NK-92 treated with Interleukin-12 subunit alpha and Interleukin-12 subunit beta, amount 100 ng/mL, for 24 hours (cell line): ENCODE measurements at places on chromosomes 1 and 21.

GRCh38 chr1:84899969-84900368, 7.0 kb upstream of the LPAR3 start:
- DNase-seq = no peak

DNA sequence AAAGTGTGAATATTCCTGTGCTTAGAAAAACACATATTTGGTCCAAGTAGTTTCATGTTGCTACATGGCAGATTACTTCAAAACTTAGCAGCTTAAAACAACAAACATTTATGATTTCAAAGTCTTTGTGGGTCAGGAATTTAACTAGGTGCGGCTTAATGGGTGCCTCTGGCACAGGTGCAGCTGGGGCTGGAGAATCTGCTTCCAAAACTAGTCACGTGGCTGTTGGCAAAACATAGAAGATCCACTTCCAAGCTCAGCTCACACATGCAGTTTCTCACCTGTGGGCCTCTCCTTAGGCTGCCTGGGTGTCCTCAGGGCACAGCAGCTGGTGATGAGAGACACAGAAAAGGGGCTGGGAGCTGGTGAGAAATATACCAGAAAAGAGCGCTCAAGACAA, 263.4 kb downstream of the TTLL7 start:
- DNase-seq = no peak

DNA sequence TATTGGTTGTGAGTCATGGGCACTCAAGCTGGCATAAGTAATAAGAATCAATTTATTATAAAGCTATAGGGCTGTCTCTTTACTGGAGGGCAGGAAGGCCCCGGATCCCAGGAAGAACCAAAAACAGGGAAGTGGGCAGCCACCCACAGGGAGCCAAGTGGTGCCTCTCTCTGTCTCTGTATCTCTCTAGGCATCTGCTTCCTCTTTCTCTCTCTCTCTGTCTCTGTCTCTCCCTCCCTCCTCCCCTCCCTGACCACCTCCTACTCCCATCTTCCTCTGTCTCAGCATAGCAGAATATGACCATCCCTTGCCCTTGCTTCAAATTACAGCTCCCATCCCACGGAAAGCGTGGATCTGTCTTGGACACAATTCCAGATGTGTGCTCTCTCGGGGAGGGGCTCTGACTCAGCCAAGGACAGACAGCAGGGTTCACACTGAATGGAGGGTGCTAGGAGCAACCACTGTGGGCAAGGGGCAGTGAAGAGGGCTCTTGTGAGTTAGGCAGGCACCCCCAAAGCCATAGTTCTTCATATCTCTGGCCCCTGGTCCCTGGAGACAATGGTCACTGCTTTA, 80.4 kb upstream of the LPGAT1 start:
- DNase-seq = no peak

GRCh38 chr1:32954168-32954567, 10.4 kb downstream of the RNF19B start:
- no peak for DNase-seq

- no peak for DNase-seq
These were observed 11.9 kb upstream of the KPRP start for GRCh38 chr1:152745765-152746444.

DNA sequence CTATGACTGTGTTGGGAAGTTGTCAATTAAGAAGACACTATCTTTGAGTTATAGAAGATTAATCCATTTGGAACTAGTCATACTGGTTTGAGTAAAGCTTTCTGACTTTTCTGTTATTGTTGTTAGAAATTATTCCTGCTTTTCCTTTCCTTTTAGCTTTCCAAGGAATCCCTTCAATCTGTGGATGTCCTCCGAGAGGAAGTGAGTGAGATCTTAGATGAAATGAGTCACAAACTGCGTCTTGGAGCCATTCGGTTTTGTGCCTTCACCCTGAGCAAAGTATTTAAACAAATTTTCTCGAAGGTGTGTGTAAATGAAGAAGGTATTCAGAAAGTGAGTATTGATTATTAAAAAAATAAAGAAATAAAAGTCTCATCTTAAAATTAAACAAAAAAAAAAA, 19.3 kb downstream of the GNPAT start:
- DNase-seq = no peak

DNA sequence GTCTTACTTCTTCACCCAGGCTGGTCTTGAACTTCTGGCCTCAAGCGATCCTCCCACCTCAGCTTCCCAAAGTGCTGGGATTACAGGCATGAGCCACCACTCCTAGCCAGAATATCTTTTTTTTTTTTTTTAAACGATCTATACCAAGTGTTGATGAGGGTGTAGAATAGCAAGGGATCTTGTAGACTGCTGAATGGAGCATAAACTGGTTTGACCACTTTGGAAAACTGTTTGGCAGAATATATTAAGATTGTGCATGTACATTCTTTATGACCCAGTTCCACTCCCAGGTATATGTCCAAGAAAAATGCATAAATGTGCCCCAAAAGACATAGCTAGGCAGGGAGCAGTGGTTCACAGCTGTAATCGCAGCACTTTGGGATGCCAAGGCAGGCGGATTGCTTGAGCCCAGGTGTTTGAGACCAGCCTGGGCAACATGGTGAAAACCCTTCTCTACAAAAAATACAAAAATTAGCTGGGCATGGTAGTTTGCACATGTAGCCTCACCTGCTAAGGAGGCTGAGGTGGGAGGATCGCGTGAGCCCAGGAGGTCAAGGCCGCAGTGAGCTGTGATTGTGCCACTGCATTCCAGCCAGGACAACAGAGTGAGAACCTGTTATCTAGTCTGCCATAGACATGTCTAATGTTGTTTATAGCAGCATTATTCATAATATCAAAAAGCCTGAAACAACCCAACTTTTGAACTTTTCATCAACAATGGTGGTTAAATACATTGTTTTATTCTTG, 184.0 kb downstream of the VPS13D start:
- DNase-seq = no peak

DNA sequence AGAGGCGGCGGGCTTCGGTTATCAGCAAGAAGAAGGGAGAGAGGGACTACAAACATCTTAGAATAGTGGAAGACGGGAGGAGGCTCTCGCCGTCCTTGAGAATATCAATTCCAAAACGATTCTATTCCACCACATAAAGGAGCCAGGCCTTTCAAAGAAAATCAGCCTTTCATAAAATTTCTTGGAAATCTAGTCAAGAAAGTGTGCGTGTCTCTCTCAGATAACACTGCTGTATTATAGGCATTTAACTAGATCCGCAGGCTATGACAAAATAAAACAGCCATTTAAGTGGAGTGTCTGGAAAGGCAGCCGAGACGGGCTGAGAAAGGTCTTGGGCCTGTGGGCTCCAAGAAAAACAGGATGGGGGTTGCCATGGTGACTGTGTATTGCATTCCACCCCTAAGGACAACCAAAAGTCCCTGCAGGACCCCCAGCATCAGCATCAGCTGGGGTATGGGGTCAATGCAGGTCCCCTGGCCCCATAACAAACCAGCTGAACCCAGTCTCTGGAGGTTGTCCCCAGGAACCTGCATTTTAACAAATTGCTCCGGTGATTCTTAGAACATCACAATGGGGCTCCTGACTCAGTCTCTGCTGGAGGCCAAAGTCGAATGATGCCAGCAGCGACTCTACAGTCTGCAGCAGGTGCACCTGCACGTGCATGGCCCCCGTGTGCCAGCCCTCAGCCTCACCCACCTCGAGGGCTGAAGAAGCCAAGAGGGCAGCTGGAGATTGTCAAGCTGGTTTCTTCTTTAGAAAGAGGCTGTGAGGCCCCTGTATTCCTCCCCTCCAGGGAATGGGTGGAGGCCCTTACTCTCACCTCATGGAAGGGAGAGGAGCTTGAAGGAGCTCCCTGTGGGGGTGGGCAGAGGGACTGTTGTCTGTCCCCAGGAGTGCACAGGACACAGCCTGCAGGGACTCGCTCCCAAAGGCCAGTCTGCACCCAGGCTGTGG, 287.4 kb downstream of the NPHP4 start:
- DNase-seq = no peak

DNA sequence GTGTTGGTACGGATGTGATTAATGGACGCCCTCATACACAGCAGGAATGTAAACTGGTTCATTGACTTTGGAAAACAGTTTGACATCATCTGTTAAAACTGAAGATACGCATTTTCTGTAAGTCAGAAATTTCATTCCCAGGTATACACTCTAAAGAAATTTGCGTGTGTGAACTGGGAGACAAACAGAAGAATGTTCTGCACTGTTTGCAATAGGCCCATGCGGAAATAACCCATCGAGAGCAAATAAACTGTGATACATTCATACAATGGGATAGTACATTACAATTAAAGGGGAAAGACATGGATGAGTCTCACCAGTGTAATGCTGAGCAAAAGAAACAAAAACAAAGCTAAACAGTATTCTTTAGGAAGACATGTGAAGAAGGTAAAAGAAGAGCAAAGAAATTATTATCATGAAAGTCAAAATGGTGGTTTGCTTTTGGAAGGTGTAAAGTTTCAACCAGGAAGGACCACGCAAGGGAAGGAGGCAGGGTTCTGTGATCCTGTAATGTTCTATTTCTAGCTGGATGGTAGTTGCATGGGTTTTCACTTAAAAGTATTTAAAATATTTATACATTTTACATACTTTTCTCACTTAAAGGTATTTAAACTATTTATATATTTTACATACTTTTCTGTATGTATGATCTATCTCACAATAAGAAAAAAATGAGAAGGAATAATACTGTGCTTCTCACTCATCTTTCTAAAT, 30.3 kb downstream of the INTS7 start:
- DNase-seq = no peak

- DNase-seq = no peak
These were observed 1.5 kb downstream of the TGFB2 start for GRCh38 chr1:218346391-218347204.

GRCh38 chr21:37319551-37319950, 47.0 kb upstream of the DYRK1A start:
- no peak for DNase-seq

DNA sequence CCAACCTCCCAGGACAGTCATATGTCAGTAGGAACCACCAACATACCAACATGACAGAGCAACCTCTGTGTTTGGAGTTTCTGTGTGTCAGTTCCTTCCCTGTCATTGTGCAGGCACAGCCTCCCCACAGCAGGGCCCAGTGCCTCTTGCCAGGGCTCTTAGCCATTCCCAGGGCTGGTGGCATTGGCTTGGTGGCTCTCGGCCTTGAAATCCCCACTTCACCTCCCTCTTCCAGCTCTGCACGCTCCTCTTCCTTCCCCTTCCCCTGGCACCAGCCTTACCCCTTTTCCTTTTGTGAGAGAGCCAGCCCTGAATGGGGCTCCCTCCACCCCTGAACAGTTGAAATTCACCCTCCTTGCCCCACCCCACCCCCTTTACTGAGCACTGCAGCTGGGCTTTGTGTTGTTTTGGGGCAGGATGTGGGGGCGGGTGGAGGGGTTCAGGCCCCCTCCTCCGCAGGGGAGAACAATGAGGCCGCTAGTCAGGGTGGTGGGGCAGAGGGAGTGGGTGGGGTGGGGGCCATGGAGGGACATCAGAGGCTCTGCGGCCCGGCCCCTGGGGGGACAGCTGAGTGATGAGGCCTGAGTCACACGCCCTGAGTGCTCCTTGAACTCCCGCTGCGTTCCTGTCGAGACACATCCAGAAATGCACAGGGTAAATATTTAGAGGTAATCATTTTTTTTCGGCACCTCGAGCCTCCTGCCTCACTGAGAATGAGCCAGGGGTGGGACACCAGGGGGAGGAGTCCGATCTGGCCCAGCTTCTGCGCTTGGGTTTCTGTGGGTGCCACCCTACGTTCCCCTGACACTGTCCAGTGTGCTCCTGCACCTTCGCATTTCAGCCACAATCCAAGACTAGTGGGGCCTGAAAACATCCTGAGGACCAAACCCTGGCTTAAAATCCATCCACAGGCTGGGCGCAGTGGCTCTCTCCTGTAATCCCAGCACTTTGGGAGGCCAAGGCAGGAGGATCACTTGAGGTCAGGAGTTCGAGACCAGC, 28.6 kb downstream of the LGR6 start:
- DNase-seq = no peak

GRCh38 chr1:233240371-233240770, 55.2 kb downstream of the PCNX2 start:
- no peak for DNase-seq

- DNase-seq = peak; percentile 13
These were observed 91.4 kb upstream of the LYPLAL1 start for GRCh38 chr1:219081943-219082925.

DNA sequence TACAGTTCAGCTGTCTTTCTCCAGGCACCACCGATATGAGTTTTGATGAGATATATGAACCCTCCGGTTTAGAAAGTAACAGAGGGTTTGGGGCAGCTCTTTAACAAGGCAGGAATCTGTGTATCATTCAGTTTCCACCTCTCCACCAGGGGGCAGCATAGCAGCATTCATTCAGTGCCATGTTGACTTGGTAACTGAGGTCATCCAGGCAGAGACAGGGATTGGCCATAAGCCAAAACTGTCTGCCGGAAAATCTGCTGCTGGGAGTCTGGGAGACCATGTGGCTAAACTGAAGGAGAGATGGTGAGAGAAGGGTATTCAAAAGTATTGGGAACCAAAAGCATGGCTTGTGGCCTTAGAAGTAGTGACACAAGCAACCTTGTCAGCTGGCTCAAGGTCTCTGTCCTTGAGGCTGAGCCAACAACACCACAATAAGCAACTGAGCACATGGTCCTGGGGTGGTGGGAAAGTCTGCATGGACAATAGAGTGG, 98.5 kb downstream of the LMX1A start:
- peak; percentile 16 for DNase-seq

DNA sequence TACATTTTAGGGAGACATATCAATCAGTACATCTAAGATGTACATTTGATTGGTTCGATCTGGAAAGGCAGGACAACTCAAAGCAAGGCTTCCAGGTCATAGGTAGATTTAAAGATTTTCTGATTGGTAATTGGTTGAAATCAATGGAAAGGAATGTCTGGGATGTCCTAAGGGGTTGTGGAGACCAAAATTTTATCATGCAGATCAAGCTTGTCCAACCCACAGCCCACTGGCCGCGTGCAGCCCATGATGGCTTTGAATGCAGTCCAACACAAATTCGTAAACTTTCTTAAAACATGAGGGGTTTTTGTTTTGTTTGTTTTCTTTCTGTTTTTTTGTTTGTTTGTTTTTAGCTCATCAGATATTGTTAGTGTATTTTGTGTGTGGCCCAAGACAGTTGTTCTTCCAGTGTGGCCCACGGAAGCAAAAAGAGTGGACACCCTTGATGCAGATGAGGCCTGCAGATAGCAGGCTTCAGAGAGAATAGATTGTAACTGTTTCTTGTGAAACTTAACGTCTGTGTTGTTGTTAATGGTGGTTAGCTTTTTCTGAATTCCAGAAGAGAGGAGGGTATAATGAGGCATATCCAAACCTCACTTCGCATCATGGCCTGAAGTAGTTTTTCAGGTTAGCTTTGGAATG, 3.1 kb downstream of the IFNAR1 start:
- DNase-seq = no peak

- peak; percentile 65 for DNase-seq
These were observed 16.7 kb downstream of the SPATA21 start for GRCh38 chr1:16420424-16421118.

DNA sequence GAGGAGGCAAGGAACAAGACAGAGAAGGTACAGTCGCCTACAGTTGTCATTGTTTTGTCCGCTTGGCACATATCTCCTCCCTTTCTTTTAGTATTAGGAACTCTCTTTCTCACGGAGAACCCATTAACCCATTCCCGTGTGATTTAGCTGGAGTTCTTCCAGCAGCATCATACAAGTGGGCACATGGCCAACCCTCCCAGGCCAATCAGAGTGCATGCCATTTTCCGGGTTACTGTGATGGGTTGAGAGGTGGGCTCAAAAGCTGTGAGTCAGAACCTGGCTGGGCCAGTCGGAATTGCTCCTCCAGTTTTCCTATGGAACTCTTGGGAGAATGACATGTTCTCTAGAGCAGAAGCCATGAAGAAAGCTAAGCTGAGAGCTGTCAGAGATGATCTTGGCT, 83.1 kb upstream of the SOD1 start:
- DNase-seq = no peak
